ENCODE measurements at places on chromosomes 11 and 22. TPM values are rescaled to one million over a fixed set of nuclear protein-coding genes. Genes with fewer than 3 reads are reported as not detected.

GRCh38 chr11:116701297-116701801, 71.4 kb downstream of the BUD13 start:
- ATAC-seq = no peak

DNA sequence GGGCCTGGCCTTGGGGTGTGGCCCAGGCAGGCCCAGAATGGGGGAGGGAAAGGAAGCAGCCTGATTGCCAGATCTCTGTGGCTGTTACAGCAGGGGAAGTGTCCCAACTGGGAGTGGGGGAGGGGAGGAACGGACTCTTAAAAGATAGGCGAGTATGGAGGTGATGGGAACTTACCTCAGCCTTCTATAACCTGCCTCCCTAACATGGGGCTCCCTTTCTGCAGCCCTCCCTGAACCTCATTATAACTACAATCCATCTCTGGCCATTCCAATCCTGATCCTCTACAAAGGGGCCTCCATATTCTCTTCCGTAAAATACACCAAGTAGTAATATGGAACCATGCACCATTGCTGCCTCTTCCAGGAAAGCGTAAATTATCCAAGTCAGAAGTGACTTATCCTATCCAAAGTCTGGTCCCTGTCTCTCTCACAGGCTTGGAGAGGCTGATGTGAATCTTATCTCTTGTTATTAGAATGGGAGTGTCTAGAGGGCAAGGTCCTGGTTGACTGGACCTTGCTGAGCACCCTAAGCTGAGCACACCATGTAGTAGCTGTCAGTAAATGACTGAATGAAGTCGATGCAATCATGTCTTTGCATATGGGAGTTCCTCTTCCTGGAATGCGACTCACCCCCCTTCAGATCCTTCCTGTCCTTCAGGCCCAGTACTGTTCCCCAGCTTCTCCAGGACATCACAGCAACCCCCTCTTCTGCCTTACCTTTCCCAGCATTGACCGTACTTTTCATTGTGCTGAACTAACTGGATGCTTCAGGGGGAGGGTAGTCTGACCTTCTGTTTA, 5.9 kb downstream of the RHOG start:
- ATAC-seq = no peak

DNA sequence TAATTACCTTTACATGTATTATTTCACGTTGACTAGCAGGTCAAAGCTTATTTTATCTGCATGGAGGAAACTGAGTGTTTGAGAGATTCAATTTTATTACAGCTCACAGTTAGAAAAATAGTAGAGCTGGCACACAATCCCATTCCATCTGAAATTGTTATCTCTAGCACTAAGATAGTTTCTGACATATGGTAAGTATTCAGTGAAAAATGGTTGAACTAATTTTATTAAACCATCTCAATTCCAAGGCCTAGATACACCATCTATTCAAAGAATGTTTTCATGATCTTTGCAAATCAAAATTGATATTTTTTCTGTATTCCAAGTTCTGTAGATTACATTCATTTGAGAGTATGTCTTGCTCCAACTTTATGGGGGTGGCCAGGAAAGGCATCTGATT, 125.4 kb upstream of the FAT3 start:
- ATAC-seq = no peak

- ATAC-seq = no peak
Observed at GRCh38 chr11:44338698-44339529, 29.0 kb upstream of the ALX4 start.

GRCh38 chr22:20205964-20206708, 55.3 kb upstream of the CCDC188 start:
- ATAC-seq = peak; percentile 94

Gene FBXO7
- 79.8 TPM for total RNA-seq
